Erythroblast (primary cell): ENCODE measurements at places on chromosomes 6 and 20.

DNA sequence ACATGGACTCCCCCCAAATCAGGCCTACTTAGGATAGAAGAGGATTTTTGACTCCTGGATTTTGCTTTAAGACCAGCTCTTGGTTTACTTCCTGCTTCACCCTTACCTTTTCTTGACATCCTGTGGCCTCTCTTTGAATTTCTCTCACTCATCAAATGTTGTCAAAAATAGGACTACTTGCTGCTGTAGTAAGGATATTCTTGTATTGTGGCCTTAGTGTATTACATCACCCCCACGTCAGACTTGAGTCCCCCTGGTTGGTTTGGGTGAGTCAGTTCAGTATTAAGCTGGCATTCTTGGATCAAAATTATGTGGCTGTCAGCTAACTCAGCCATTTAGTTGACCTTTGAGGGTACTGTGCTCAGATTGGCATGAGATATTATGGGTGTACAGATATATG, 1.1 kb downstream of the TPX2 start:
- DNase-seq, result peak; percentile 82

GRCh38 chr6:120604510-120604909, 729.8 kb downstream of the TBC1D32 start:
- DNase-seq, result no peak

GRCh38 chr20:59650418-59650817, 46.1 kb downstream of the PHACTR3 start:
- DNase-seq, result no peak

- DNase-seq, result no peak
Measured at GRCh38 chr6:21648475-21649050, 55.0 kb downstream of the SOX4 start.

GRCh38 chr20:45898285-45898684, 7.2 kb downstream of the CTSA start:
- no peak for DNase-seq

DNA sequence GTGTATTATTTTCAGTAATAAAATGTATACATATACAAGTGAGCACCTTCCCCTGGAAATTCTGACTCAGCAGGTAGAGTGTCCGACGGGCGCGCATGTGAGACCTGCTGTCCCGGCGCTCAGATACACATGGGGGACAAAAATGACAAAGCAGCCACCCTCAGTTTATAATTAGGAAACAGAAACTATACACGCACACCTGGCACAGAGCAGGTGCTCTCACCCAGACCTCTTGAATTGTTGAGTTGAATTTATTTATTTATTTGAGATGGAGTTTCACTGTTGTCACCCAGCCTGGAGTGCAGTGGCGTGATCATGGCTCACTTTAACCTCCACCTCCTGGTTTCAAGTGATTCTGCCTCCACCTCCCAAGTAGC, 180.4 kb downstream of the ZDHHC14 start:
- no peak for DNase-seq

DNA sequence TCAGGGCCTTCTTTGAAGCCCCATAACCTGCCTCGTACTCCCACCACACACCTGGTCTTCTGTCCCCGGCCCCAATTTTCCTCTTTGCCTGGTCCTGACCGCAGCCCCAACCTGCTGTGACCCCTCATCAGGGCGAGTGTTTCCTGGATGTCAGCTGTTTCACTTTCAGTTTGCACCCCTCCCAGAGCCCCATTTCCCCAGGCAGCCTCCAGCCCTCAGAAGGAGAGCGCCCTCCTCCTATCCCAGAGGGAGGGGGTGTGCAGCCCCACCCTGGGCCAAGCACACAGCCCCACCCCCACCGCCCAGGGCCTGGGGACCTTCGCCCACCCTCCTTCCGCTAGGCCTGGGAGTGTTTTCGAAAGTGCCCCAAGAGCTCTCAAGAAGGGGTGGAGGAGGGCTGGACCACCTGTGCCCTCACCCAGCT, 1.5 kb downstream of the BAK1 start:
- DNase-seq, result peak; percentile 59

- DNase-seq, result no peak
Measured at GRCh38 chr20:33233129-33233774, 2.5 kb upstream of the BPIFA1 start.

- DNase-seq, result no peak
Measured at GRCh38 chr6:40377173-40377806, 209.9 kb downstream of the LRFN2 start.

GRCh38 chr6:40391086-40391485, 196.1 kb downstream of the LRFN2 start:
- DNase-seq, result no peak

- DNase-seq, result no peak
Measured at GRCh38 chr6:44228031-44228430, 4.6 kb downstream of the SLC29A1 start.

- no peak for DNase-seq
Measured at GRCh38 chr20:51354769-51355319, 187.7 kb downstream of the NFATC2 start.

- no peak for DNase-seq
Measured at GRCh38 chr20:44491635-44492395, 16.1 kb downstream of the TTPAL start.

DNA sequence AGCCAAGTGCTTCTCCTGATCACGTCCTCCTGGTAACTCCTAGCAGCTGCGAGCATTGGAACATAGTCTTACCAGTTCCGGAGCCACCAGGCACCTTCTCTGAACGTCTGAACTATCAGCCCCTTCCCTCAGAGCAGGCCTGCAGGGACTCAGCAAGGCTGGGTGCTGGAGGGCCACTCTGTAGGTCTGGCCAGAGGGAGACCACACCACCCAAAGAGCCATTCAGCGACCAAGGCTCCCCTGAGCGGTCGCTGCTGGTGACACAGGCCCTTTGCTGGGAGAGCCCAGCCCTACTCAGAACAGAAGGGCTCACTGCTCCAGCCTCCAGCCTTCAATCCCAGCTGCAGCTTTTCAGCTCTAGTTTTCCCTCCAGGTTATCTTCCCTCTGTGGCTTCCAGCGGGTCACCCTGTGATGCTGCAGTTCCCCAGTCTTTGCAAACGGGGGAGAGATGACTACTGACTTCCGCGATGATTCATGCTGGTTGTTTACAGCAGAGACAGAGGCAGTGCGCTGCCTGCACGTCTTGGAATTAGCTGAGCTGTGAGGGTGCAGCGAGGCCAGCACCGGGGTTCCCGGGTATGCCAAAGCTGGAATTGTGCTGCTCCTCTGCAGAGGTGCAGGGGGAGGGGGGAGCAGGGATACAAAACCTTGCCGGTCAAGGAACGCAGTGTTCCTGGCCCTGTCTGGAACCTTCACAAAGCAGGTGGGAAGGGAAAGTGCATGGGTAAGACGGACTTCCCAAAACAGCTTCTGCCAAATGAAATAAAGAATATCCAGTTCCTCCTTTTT, 161.4 kb downstream of the LY86 start:
- peak; percentile 69 for DNase-seq

- no peak for DNase-seq
Measured at GRCh38 chr6:47187893-47188587, 121.7 kb downstream of the TNFRSF21 start.

GRCh38 chr6:101932704-101933103, 539.2 kb downstream of the GRIK2 start:
- DNase-seq, result no peak

DNA sequence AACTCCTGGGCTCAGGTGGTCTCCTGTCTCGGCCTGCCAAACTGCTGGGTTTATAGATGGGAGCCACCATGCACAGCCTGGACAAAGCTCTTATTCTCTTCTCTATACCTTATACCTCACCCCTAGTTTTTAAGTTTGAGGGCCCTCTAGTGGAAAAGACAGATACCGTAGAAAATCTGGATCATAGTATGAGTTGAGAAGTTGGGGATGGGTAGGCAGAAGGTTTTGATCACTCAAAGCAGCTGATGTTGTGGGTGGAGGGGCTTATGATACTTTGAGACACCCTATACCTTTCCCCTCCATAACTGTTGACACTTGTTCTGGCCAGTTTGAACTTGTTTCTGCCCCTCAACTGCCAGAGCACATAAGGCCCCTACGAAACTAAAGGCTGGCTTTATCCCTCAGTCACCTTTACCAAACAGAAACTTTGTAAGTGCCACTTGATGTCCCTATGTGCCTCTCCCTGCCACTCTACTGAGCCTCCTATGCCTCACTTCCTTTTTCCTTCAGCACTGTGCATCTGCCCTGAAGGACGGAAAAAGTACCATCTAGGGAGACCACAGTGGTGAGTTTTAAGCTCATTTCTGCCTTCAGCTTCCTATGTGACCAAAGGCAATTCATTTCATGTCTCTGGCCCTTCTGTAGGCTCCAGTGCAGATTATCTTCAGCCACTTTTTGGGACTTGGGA, 28.6 kb downstream of the RALY start:
- DNase-seq, result peak; percentile 47

- no peak for DNase-seq
Measured at GRCh38 chr20:2814587-2815051, at the start of gene C20orf141. Gene C20orf141, plus strand, starts transcription at chr20:2814987. Its CDS starts 198 bp downstream, at chr20:2815185.

- DNase-seq, result no peak
Measured at GRCh38 chr20:22348010-22348409, 236.4 kb downstream of the FOXA2 start.

GRCh38 chr6:162234631-162235030, 492.9 kb downstream of the PRKN start:
- no peak for DNase-seq

DNA sequence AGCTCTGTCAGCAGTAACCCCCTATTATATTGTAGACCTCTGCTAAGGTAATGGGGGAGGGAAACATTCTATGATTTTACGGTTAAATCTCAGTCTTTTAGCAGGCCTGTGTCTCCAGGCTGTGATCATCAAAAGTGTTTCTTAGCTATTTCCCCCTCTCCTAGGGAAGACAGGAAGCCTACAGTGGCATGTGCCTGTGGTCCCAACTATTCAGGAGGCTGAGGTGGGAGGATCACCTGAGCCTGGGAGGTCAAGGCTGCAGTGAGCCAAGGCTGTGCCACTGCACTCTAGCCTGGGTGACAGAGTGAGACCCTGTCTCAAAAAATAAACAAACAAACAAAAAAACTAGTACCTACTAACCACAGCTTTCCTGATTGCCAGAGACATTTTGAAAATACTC, 67.9 kb downstream of the DNAAF9 start:
- DNase-seq, result no peak

DNA sequence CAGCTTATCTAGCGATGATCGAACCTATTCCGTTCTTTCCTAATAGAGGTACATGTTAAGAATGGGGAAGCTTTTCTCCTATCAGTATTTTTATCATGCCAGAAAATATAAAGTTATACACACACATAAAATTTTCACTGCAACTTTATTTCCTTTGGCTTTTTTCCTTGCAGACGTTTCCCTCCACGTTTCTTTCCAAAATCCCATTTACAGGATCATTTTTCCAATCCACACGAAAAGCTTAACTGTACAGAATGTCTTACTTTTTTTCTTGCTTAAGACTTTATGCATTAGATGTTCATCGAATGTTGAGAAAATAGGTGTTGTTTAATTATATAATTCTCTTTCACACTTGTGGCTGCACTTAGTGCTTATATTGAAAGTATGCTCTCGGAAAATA, 62.9 kb upstream of the HDGFL1 start:
- no peak for DNase-seq

GRCh38 chr6:25332165-25332564, 53.0 kb downstream of the CARMIL1 start:
- no peak for DNase-seq

DNA sequence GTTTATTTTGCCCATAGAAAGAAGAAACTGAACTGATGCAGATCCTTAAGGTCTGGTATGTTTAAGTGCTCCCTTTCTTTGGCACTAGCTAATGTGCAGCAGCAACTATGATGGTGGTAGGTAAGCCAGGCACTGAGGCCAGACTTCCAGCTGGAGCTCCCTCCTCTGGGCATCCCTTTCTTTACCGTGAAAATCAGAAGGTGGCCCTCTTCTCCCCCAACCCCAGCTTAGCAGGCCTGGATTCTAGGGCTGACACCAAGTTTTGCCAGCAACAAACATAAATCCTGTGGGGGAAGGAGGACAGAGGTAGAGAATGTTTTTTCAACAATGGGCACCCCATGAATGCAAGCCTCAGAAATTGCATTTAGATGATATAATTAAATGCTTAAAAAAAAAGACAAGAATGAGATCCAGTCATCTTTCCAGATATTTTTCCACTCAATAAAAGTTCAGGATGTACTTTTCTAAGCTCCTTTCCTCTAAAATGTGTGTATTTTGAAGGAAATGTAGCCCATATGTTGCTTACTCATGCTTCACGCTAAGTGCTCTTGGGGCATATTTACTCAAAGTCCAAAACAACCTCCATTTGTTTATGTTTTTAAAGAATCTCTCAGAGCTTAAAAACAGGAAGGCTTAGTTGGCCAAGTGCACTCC, 123.9 kb upstream of the NXT1 start:
- DNase-seq, result no peak

- DNase-seq, result peak; percentile 42
Measured at GRCh38 chr6:137094411-137095008, 49.7 kb upstream of the IL20RA start.

GRCh38 chr6:34346175-34347119, 46.0 kb downstream of the NUDT3 start:
- no peak for DNase-seq

GRCh38 chr6:3529232-3529631, 72.4 kb upstream of the SLC22A23 start:
- no peak for DNase-seq

DNA sequence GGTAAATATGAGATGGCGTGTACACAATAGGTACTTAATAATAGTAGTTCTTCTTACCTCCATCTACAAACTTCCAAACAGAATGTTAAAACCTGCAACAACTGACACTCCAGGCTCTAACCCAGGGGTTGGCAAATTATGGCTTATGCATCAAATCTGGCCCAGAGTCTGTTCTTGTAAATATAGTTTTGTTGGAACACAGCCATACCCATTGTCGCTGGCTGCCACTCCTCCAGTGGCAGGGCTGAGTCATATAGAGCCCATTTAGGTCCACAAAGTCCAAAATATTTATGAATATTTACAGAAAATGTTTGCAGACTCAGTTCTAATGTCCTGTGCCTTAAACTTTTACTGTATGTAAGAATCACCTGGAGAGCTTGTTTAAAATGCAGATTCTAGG, 69.9 kb upstream of the BTBD3 start:
- DNase-seq, result no peak

GRCh38 chr6:149935246-149935645, 6.6 kb upstream of the ULBP2 start:
- DNase-seq, result no peak

DNA sequence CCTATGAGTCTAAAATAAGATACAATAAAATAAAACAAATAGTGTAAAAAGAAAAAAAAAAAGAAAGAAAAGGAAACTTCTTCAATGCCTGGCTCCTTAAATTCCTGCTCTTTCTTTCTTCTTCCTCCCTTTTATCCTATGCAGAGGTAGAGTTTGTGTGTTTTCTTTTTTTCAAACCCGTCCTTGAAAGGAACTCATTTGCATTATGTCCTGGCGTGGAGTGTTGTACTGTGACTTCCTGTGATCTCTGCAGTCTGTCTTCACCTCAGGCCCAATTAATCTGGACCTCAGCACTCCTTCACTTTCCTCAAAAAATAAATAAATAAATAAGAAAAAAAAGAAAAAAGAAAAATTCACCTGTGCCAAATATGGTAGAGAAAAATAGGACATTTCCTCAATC, 541.9 kb upstream of the SPTLC3 start:
- no peak for DNase-seq

- peak; percentile 39 for DNase-seq
Measured at GRCh38 chr6:159540152-159540551, 152.9 kb downstream of the SOD2 start.
